ENCODE measurements at places on chromosomes 12 and 14.

DNA sequence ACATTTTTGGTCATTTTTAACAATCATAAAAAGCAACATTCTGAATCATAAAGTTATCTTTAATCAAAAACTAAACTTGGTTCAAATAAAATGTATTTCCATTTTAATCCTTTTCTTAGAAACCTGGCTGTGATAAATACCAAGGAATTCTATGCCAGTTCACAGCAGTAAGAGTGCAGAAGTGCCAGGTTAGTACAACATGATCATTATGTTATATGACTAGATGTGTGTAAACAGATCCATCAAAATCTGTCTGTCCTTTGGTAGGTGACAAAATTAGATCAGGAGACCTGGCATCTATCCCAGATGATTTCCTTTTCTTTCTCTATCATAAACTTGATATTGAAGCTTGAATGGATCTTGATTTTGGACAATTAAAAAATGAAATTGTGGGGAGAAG lies 200.6 kb upstream of the STXBP6 start:
- no peak for DNase-seq

GRCh38 chr14:101196051-101196712 lies 292.7 kb upstream of the RTL1 start:
- no peak for DNase-seq

DNA sequence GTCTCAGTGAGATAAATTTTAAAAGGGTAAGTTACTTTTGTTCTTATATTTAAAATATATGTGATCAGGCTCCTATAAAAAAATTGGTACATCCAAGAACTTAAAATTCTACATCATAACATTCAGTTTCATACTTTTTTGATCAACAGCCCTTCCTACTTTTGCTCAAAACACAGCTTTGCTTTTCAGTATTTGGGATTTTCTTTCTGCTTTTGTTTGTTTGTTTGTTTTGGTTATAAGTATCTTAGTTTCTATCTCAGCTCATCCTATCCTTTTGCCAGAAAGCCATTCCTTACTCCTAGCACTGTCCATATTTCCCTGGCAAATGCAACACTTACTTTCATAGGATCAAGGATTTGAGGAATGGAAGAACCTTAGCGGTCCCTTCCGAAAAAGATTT lies 4.7 kb upstream of the PCED1B start:
- no peak for DNase-seq

GRCh38 chr14:101784631-101785030 lies 23.1 kb downstream of the PPP2R5C start:
- no peak for DNase-seq

- DNase-seq, result no peak
Measured at GRCh38 chr12:129873833-129874208, 30.0 kb downstream of the TMEM132D start.

GRCh38 chr12:6067152-6067916 lies 57.1 kb downstream of the VWF start:
- no peak for DNase-seq

DNA sequence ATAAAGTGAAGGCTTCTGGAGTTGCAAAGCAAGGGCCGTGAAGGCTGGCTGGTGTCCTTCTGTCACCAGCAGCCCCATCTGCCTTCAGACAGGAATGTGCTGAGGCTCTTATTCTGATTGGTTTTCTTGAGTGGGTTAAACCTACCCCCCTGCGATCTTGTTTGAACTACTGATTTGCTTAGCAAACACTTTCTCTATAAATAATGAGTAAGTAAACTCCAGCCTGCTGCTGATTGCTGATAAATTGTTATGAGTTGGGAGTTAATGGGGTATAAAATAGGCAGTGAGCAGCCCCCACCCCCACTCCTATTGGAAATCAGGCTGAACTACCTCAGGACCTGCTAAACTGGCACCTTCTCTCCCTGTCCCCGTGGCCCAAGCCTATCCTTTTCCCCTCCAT lies 146.1 kb upstream of the NOS1 start:
- no peak for DNase-seq

DNA sequence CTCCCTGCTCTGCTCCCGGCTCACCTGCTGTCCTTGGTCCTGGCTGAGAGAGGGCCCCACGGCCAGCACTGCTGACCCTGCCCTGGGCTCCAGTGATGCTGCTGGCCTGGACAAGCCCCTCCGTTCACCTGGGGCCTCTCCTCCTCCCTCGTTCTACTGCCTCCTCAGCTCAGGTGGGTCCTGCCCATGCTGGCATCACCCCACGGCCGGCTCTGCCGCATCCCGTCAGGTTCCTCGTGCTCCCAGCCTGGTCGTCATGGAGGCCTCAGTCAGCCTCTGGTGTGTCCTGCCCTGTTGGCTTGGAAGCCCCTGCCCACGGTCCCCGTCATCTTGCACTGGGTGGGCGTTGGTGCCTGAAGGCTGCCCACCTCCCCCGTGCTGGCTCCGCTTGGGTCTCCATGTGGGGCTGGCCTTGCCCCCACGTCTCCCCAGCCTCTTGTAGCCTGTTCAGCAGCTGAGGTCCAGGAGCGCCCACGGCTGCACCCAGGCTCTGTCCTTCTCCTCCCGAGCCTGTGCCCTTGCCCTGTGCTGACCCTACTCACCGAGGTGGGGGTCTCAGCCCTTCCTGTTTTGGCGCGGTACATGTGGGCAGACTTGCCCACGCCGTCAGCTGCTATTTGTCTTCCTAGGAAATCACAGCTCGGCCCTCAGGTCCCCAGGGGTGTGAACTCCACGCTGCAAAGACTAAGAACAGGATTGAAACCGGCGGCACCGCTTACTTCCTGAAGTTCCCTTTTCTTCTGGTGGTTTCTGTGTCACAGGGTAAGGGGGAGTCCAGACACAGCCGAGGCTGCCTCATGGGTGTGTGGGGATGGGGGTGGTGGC lies 121.6 kb downstream of the TMEM121 start:
- DNase-seq, result no peak

- no peak for DNase-seq
Measured at GRCh38 chr12:76010732-76011458, 20.7 kb downstream of the PHLDA1 start.

- no peak for DNase-seq
Measured at GRCh38 chr12:52699960-52700359, 3.4 kb downstream of the KRT77 start.

GRCh38 chr14:59427653-59428580 lies 37.3 kb downstream of the GPR135 start:
- no peak for DNase-seq

GRCh38 chr14:59377491-59377890 lies 87.7 kb downstream of the GPR135 start:
- DNase-seq, result no peak

DNA sequence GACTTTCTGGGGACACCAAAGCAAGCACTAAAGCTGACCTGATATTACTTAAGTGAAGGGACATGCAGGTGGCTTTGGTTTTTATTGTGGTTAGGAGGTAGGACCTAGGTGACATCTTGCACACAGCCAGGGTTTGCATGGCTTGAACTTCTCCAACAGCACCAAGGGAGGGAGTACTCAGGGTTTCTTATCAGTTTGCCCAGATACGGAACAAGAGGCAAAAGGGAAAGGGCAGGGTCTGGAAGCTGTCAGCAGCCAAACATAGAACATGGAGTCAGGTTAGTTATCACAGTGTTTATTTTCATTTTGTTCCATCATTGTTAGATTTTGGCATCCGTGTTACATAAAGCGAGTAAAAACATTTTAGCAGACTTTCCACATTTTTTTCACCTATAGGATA lies 186.3 kb upstream of the CLEC14A start:
- no peak for DNase-seq

DNA sequence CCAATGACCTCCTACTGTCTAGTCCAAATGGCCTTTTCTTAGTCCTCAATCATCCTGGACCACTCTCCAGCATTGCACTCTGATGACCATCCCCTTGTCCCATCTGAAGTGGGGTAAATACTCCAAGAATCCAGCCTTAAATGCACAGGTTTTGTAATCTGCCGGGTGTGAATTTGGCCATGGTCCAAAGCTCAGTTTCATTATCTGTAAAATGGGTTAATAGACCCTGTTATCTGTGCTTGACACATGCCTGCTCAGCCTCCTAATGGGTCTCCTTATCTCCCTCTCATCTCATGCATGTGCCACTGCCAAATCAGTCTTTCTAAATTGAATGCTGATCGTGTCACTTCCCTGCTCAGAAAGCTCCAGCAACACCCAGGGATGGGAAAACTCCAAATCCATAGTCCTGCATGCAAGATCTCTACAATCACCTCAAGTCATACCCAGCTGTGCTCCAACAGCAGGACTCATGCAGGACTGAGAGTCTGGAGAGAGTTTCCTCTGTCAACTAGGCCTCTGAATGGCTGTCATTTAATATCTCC lies 22.3 kb downstream of the LGR5 start:
- no peak for DNase-seq

DNA sequence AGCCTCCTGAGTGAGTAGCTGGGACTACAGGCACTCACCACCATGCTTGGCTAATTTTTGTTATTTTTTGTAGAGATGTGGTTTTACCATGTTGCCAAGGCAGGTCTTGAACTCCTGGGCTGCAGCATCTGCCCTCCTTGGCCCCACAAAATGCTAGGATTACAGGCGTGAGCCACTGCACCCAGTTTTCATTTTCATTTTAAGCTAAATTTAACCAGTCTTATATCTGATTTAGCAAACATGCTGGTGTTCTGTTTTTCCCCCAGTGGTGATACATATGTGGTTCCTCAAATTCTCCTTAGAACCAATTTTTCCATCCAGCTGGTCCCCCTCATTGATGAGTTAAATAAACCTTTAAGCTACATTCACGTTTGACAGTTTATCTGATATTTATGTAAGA lies 43.8 kb upstream of the BICD1 start:
- peak; percentile 1 for DNase-seq

DNA sequence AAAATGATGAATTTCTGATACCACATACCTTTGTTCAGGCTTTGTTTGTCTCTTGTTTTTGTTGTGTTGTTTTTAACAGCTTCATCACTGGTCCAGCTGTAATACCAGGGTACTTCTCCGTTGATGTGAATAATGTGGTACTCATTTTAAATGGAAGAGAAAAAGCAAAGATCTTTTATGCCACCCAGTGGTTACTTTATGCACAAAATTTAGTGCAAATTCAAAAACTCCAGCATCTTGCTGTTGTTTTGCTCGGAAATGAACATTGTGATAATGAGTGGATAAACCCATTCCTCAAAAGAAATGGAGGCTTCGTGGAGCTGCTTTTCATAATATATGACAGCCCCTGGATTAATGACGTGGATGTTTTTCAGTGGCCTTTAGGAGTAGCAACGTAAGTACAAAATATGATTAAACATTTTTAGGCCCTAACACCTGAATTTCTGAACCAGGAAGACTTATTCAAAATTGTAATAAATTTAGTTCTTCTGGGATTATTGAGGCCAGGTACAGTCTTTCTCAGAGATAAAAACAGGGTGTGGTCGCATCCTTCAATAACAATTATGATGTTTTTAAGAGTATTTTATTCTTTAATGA lies 22.4 kb downstream of the RXYLT1 start:
- no peak for DNase-seq

GRCh38 chr14:64870160-64870559 lies 9.5 kb downstream of the SPTB start:
- DNase-seq, result no peak

GRCh38 chr12:108226866-108227265 lies 97.8 kb downstream of the WSCD2 start:
- DNase-seq, result no peak

DNA sequence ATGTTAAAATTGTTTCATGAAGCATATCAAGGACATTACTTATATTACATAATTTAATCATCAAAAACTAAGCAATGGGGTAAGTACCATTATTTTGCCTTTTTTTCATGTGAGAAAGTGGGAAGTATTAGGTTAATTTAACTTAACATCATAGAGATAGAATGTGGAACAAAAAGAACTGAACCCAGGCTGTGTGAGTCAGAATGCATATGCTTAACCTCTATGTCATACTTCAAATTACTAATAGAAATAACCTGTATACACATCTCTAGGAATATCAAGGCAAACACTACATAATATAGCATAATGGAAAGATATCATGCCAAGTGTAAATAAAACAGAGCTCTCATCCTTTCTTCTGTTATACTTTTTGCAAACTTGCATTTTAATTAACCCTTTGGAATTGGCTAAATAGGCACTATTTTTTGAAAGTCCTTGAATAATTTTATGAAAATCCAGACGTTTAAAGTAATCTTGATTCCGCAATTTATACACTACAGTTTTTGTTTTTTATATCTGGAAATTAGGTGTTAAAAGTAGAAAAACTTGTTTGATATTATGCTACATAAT lies 777.7 kb downstream of the SLC6A15 start:
- DNase-seq, result no peak

- DNase-seq, result no peak
Measured at GRCh38 chr14:82419933-82420332, 886.3 kb upstream of the SEL1L start.

DNA sequence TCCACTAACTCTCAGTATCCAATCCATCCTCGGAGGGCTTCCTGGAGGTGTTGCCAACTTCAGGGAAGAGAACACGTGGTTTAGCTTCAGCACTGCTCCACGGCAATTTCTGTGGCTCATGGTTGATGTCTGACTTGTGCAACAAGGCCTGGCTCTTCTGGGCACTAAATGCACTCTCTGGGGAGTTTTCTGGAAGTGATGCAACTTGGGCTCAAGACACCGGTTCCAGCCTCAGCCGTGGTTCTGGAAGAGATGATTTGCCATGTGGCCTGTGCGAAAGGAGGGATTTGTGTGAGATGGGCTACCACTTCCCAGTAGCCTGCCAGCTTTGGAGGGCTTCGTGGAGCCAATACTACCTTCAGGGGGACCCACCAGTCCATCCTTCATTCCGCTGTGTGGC lies 118.6 kb upstream of the RTL1 start:
- no peak for DNase-seq

GRCh38 chr14:63006531-63006930 lies 38.7 kb downstream of the KCNH5 start:
- peak; percentile 52 for DNase-seq

- no peak for DNase-seq
Measured at GRCh38 chr12:112375105-112375504, 7.1 kb downstream of the HECTD4 start.

GRCh38 chr12:95126736-95127135 lies 53.3 kb upstream of the NR2C1 start:
- DNase-seq, result no peak

DNA sequence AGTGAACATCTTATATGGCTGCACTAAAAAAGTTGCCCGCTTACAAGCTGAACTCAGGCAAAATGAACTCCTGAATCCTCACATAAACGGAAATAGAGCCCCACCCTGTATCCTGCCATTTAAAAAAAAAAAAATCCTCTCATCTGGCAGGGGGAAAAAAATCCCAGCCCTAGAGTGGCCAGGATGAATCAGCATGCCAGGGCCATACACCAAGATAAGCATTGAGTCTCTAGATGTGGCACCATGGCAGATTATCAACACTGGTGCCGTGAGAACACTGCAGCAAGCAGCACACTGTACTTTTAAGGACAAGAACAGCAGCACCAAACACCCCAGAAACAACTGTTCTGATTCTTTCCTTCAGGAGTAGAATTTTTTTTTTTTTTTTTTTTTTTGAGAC lies 65.5 kb downstream of the RASSF3 start:
- DNase-seq, result no peak

GRCh38 chr12:114174326-114174725 lies 208.2 kb upstream of the RBM19 start:
- DNase-seq, result no peak

GRCh38 chr12:56146492-56147460 lies 5.6 kb upstream of the MYL6B start:
- DNase-seq, result no peak
